ENCODE measurements at places on chromosomes 7 and 10.

DNA sequence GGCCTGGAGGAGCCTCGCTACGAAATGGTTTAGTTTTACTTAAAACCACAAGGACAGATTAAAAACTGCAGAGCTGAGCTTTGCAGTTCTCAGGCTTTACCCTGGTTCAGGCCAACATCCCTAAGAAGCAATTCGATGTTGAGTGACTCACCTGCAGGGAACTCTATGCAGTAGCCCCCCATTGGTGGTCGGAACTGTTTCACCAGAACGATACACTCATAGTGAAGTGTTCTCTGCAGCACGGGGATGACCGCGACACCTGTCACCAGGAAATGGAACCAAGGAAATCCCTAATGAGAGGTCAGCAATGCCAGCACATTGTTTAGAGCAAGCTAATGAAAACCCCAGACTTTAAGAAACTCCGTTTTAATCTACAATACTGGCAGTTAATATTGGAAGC is 18.0 kb downstream of the NUDT5 start:
- peak; percentile 33 for DNase-seq

DNA sequence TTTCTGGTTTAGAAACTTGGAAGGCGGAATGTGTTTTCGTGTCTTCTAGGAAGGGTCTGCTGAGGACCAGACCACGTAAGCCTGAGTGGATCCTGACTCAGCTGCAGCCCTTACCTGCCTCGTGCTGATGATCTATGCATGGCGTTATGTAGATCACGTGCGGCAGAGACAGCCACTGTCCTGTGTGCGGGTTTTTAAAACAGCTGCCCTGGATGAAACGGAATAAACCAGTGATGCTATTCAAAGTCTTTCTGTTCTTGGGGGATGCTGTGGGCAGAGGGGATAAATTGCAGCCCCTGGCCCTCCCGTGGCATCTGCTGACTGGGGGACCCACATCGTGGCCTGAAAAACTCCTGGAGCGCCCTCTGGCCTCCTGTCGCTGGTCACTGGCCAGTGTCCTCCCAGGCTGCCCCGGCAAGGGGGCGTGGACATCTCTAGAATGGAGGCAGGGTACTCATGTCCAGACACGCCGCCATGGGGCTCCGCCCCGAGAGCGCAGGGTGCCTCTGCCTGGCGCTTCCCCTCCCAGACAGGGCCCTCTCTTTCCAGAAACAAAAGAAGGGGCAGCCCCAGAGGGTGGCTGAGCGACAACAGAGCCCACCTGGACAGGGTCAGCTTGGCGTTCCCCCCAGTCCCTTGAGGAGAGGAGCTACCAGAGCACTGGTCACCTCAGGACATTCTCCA is 13.2 kb downstream of the ALKBH4 start:
- DNase-seq, result peak; percentile 48

DNA sequence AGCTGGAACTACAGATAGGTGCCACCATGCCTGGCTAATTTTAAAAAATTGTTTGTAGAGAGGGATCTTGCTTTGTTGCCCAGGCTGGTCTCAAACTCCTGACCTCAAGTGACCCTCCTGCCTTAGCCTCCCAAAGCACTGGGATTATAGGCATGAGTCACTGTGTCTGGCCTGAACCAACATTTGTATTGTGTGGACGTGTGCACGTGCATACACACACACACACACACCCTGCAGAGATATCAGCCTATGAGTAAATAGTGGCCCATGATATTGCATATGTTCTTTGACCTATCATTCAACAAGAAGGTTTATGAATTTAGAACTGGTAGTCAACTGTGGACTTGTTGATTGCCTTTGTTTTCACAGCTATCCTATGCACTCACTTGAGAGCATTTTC is 161.6 kb downstream of the BAMBI start:
- peak; percentile 18 for DNase-seq

- DNase-seq, result no peak
Measured at GRCh38 chr7:138900035-138900828, 81.0 kb downstream of the KIAA1549 start.

DNA sequence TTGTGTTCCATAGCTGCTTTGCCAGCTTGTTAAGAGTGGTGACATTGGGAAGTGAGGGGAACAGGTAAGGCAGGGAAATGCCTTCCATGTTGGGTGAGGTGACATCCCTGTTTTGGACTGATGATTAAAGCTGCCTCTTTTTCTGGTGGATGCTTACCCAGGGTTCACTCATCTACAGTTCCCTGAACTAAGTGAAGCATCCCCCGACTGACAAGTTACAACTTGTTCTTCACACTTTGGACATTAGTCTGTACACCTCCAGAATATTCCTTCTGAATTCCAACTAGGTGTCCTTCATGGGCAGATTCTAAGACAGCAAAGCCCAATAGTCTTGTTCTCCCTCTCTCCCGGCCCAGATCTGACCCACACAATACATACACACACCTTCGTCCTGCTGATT is 63.4 kb downstream of the HDAC9 start:
- DNase-seq, result peak; percentile 70

All from bronchial epithelial cell (primary cell).